CD4-positive, alpha-beta T cell treated with Interleukin-6 for 4 hours (primary cell): ENCODE measurements at places on chromosomes 6 and 20.
A peak's percentile ranks its signal among the peaks of the same experiment; 100 is the strongest.

- no peak for DNase-seq
These were observed 72.0 kb downstream of the GMDS start for GRCh38 chr6:2173203-2173961.

DNA sequence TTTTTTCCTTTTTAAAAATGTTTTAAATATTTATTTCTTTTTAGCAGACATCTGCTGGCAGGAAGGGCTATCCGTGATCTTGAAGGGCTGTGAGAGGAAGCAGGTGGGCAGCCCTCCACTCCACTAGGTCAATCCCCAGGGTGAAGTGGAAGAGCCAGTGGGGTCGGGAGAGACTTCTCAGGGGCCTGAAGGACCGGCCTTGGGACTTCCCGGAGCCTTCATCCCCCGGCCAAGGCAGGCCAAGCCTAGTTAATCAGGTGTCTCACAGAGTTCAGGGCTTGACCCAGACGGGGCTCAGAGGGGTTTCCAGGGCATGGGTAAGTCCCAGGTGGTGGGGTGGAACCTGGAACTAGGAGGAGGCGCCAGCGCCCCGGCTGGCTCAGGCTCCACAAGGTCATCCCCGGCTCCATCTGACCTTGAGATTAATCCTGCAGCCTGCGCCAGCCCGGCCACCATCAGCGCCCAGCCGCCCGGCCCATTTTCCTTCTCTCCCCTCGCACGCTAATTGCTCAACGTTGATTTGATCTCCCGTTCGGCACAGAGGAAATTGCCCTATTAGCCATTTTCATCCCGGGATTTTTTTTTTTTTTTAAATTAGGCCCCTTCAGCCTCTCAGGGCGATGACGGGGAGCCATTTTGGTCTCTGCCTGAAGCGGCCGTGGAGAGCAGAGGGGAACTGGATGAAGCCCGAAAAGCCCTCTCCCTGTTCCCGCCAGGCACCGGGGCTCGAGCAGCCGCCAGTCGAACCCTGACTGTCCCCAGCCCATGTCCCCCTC lies 44.4 kb downstream of the MDFI start:
- DNase-seq, result peak; percentile 17

- DNase-seq, result no peak
These were observed 326.7 kb upstream of the NOX3 start for GRCh38 chr6:155782320-155782731.

DNA sequence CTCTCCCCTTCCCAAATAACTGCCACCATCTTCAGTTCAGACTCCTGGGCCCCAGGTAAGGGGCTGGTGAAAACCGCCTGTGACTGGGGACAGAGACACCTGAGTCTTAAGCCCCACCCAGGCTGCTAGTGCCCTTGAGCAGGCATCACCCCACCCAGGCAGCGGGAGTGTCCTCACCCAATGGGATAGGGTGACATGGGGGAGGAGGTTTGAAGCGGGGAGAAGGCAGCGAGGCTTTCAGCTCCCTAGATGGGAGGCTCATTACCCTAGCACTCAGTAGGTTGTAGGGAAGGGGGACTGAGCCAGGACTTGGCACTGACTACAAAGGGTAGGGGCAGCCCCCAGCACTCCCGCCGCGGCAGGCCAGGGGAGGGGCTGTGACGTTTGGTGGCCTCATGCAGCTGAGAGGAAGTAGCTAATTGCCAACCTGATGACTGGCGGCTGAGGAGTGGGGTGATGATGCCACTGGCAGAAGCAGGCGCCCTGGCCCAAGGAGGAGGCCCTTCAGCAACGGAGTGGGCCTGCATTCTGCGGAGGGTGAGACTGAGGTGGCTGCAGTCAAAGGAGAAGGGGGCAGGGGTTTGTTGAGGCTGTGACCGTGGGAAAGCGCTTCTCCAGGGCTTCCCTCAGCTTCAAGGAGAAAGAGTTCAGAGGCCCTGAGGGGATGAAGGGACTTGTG lies 126.9 kb downstream of the MRPL14 start:
- no peak for DNase-seq

DNA sequence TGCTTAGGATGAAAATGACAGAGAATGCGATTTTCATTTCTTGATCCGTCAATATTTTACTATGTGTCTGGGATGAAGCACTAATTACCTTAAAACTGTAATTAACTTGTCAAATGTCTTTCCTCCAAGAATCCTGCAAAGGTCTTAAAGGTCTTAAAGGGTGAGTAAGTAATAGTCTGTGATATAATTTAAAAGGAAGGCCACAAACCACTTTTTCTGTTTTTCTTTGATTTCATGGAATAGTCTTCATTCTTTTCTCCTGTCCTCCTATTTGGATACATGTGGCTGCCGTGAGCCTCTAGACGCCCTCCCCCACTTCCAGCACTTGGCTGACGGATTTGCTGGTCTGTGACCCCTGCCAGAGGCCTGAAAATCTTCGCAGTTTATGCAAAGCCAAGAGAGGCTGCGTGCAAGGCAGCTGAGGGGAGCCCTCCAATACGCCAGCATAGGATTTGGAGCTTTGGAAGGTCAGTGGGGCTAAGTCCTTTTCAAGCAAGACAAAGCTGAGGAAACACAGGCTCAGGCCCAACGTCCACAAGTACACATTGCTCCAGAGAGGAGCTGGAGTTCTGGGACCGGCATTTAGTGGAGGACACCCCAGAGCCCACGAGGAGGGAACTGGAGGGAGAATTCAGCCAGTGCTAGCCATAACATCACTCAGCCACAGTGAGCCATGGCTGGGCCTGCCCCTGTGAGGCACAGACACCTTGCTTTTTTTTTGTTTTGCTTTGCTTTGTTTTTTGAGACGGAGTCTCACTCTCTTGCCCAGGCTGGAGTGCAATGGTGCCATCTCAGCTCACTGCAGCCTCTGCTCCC lies 382.6 kb downstream of the SMOC2 start:
- DNase-seq, result no peak

DNA sequence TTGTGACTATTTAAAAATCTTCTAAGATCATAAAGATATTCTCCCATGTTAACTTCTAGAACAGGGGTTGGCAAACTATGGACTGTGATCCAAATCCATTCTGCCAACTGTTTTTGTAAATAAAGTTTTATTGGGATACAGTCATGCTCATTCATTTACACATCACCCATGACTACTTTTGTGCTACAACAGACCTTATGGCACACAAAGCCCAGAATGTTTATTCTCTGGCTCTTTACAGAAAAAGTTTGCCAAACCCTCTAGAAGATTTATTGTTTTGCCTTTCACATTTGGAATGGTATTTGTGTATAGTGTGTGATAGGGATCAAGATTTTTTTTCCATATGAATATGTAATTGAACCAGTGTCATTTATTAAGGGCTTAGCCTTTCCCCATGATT lies 341.7 kb downstream of the CD83 start:
- DNase-seq, result no peak

- DNase-seq, result no peak
These were observed 40.9 kb downstream of the CDH22 start for GRCh38 chr20:46267108-46268105.

- no peak for DNase-seq
These were observed 104.6 kb upstream of the FRMD1 start for GRCh38 chr6:168183613-168183970.

- DNase-seq, result no peak
These were observed 42.2 kb downstream of the C6orf132 start for GRCh38 chr6:42100029-42100901.

- no peak for DNase-seq
These were observed 142.9 kb upstream of the RNF217 start for GRCh38 chr6:124819346-124819745.

DNA sequence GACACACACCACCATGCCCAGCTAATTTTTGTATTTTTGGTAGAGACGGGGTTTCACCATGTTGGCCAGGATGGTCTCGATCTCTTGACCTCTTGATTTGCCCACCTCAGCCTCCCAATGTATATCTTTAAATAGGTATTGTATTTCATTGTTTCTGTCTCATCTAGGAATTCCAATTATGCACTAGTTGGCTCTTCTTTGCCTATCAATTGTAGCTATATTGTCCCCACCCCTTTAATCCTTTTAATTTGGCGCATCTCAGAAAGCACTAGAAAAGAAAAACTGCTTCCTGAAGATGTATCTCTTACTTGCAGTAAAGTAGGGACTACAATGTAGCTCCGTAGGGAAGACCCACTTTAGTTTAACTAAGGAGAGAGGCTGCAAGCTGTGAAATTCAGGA lies 10.5 kb upstream of the MAVS start:
- no peak for DNase-seq

GRCh38 chr6:57142178-57142525 lies 30.0 kb upstream of the BAG2 start:
- DNase-seq, result no peak

DNA sequence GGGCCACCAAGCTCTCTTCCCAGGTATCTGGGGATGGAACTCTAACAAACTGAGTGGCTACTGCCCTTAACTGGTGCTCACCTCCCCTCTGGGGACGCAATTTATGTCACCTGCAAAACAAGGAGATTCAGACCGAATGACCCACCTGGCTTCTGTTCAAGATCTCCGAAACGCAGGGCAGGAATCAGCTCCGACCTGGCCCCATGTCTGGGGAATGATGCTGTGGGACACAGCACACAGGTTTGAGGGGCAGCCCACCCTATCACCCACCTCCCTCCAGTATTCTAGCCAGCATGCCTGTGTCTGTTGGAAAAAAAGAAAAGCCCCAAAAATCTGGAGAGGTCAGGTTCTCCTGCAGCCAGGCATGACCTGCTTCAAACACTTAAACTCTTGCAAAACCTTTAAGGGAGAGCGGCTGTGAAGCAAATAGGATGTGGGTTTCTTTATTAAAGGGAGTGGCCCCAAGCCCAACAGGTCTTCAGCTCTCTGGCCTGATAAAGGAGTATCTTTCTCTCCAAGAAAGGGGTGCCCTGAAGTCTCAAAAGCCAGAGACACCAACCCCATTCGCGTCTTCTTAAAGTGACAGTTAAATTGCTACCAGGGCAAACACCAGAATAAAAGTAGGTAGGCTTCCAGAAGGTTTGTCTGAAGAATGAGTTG lies 6.4 kb downstream of the PREX1 start:
- no peak for DNase-seq

DNA sequence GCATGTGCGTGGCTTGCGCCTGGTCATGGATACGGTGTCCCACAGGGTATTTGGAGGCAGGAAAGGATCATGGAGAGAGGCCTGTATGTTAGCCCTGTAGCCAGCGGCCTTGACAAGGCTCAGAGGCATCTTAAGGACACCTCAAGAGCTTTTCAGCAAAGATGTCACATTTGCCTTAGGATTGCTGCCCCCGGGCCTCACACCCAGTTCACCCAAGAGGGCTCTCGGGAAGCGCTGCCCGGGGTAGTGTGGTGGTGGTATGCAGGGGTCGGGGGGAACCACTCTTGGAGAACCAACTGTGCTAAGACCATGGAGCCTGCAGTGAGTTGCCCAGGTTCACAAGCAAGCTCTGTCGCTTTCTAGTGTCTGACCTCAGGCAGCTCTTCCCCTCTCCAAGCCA lies 36.9 kb upstream of the VSTM2L start:
- no peak for DNase-seq

DNA sequence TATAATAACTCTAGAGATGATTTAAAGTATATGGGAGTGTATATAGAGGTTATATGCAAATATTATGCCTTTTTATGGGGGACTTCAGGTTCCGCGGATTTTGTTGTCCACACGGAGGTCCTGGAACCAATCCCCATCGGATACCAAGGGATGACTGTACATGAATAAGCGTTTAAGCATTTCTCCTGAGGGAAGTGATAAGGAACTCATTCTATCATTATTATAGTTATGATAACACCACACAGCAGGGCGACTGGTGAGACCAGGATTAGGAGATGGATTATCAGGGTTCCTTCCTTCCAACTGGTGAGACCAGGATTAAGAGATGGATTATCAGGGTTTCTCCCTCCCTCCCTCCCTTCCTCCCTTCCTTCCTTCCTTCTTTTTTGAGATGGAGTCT lies 6.6 kb downstream of the ECI2 start:
- DNase-seq, result no peak

DNA sequence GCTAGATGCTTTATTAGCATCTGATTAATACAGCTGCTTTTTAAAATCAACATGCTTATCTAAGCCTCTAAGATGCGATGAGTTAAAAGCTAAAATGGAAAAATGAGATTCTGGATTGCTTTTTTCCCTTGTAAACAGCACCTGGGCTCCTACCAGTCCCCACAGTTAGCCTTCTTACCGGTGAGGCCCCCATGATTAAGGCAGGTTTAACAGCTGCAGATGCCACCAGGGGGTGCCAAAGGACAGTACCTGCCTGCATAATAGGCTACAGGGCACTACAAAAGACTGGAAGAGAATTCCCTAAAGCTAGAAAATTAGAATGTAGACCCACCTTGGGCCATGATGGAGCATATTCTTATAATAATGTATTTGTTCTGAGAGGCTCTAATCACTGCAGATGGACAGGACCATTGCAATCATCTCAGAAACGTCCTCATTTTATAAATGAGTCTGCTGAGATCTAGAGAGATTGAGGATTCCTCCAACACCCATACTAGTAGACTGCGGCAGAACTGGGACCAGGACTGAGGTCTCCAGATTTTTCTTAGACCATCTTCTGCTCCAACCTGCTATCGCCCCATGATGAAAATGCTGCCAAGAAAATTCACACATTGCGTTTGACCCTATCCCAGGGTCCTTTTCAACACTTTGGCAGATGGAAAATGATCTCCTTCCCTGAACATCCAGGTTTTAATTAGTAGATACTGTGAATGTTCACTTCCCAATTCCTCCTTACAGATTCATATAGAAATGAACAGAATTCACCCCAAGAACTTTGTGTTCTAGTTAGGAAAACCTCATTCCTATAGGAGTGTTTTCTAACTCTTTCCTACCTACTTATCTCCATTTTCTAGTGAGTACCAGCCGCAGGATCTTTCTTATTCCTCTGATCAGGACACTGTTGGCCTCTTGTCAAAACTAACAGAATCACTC lies 148.8 kb downstream of the RPS12 start:
- peak; percentile 40 for DNase-seq

DNA sequence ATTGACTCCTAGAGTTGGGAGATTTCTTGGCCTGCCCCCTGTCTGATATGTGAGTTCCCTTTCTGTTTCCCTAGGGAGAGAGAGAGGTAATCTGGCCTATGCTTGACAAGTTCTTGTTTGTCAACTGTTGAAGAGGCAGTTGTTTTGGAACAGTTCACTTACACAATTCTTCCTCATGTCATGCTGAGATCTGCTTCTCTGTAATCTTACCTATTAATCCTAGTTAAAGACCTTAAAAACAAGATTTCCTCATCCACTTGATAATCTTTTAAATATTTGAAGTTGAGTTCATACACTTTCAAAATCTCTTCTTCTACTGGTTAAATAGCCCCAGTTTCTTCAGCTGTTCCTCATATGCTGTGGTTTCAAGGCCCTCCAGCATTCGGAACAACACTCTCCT lies 89.9 kb downstream of the FIG4 start:
- DNase-seq, result no peak

DNA sequence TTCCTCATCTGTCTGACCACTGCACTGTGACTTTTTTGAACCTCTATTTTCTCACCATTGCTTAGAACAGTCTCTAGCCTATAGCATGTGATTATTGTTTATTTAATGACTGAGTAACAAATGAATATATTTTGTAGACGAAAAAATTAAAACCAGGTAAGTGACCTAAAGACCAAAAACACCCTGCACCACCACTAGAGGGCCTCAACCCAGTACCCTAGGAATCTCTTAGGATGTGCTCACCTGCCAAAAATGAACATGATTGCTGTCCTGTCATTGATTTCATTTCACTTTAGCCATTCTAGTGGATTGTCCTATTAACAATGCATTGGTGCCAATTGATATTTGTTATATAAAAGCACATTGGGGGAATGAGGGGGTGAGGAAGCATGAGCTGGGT lies 199.1 kb downstream of the COL9A1 start:
- no peak for DNase-seq

- DNase-seq, result no peak
These were observed 77.0 kb downstream of the DTNBP1 start for GRCh38 chr6:15585760-15586214.

GRCh38 chr20:49768204-49769047 lies 44.2 kb upstream of the SLC9A8 start:
- DNase-seq, result peak; percentile 40
